SK-MEL-5 (cell line): ENCODE measurements at places on chromosomes 1 and 21.

DNA sequence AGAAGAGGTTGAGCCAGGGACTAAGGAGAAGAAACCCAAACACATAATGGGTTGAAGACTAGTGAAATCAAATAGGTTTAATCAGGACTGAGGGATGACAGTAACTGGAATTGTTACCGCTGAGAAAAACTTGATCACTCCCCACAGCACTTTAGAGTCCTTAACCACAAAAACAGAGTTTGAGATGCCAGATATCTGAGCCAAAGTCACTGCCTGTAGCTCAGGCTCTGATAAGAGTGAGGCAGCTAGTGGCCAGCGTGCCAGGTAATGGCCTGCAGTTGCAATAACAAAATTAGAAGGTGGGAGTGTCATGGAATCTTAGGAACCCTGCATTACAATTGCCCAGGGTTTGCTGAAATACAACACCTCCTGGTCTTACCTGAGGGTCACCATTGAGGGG lies 48.0 kb downstream of the PRKAB2 start:
- no peak for DNase-seq

GRCh38 chr1:59171788-59172187 lies 125.1 kb upstream of the FGGY start:
- no peak for DNase-seq

- peak; percentile 73 for DNase-seq
These were observed 9.2 kb downstream of the RPS6KA1 start for GRCh38 chr1:26538480-26539412.

GRCh38 chr1:115218034-115218405 lies 120.0 kb downstream of the NGF start:
- no peak for DNase-seq

DNA sequence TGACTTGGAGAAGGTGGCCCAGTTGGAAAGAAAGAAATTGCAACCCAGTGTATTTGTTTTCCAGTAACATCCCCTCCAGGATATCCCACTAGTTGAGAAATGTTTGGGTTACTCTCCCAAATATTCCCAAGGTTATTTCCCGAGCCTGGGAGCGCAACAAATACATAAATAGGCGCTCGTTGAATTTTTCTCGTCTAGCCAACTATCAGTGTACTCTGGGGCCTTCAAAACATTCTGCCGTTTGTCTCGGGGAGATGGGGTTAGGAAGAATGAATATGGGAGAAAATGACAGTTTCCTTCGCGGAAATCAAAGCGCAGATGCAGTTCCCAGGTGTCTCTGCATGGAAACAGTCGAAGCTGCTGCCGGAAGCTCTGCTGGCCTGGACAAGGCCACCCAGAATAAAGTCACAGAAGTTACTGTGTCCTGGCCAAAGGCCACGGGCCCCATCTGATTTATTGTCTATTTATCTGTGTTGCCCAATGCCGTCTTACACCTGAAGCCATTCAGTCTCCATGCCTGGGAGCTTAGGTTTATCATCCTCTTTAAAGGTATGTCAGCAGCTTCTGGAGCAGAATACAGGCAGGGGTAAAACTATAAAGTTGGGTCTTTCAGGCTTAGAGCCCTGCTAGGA lies 1.0 kb downstream of the C1orf115 start:
- DNase-seq, result no peak

DNA sequence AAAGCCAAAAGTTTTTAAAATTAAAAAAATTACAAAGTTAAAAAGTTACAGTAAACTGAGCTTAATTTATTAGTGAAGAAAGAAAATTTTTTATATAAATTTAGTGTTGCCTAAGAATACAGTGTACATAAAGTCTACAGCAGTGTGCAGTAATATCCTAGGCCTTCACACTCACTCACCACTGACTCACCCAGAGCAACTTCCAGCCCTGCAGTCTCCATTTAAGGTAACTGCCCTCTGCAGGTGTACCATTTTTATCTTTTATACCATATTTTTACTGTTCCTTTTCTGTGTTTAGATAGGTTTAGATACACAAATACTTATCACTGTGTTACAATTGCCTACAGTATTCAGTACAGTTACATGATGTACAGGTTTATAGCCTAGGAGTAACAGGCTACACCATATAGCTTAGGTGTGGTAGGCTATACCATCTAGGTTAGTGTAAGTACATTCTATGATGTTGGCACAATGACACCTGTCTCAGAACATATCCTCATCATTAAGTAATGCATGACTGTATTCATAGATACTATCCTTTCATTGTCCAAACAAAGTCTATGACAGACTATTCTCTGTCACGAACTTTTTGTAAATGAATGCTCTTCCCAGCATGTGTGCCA lies 78.6 kb upstream of the PBX1 start:
- no peak for DNase-seq

- no peak for DNase-seq
These were observed 48.2 kb upstream of the ADARB1 start for GRCh38 chr21:45026066-45026745.

GRCh38 chr1:167107456-167107855 lies 13.6 kb downstream of the STYXL2 start:
- DNase-seq, result no peak

DNA sequence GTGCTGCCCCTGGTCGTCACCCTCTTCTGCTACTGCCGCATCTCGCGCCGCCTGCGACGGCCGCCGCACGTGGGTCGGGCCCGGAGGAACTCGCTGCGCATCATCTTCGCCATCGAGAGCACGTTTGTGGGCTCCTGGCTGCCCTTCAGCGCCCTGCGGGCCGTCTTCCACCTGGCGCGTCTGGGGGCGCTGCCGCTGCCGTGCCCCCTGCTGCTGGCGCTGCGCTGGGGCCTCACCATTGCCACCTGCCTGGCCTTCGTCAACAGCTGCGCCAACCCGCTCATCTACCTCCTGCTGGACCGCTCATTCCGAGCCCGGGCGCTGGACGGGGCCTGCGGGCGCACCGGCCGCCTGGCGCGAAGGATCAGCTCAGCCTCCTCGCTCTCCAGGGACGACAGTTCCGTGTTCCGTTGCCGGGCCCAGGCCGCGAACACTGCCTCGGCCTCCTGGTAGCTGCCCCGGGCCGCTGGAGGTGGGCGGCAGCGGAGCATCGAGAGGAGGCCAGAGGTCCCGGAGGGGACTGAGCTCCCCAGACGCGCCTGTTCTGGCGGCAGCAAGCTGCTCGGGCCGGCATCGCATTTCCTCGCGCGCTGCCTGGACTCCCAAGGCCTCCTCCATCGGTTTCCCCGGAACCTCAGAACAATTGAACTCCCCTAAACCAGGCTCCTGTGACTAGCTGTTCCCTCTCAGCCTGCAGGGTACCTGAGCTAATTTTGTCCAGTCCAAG lies 1.1 kb downstream of the GPR25 start:
- DNase-seq, result no peak

- no peak for DNase-seq
These were observed 38.8 kb downstream of the ARID1A start for GRCh38 chr1:26734501-26735058.

DNA sequence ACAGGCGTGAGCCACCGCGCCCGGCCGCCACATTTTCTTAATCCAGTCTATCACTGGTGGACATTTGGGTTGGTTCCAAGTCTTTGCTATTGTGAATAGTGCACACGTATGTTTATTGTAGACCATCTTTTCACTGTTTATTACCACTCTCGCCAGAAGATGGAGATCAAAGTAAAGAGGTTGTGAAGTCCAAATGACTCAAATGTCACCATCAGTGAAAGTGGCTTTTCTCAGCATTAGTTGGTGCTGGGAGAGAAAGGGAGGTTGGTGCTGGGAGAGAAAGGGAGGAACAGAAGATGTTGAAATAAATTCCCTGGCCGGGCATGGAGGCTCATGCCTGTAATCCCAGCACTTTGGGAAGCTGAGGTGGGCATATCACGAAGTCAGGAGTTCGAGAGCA lies 10.4 kb upstream of the UHMK1 start:
- no peak for DNase-seq

- DNase-seq, result no peak
These were observed 163.2 kb downstream of the EIF4G3 start for GRCh38 chr1:21013510-21013909.

DNA sequence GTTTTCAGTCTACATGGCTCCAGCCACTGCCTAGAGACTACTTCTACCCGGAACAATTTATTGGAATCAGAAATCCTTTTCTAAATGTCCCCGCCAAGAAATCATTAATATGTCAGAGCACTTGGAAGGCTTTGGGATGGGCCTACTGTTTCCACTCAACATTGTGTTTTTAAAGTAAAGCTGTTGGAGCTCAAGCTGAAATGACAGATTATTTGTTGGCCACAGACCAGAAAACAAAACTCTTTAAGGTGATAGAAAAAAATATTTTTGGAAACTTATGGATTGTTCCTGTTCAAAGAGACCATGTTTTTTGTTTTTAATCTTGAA lies 496 bp downstream of the VPS45 start:
- DNase-seq, result no peak

- no peak for DNase-seq
These were observed 38.9 kb downstream of the ZC3H11B start for GRCh38 chr1:219573960-219574359.

DNA sequence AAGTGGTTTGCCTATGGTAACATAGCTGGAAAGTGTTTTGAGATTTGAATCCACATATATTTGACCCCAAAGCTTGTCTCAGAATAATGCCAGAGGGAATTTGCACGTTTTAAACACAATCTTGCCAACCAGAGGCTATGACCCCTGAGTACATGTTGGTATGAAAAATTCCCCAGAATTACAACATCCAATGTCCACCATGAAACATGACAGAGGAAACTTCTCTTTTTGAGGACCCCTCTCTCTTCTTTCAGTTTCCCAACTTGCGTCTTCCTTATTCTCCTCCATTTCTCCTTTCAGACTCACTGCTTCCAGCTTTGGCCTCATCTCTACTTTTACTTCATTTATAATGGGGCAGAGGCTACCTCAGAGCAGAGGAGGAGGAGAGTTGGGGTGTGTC lies 5.5 kb upstream of the KCNJ9 start:
- DNase-seq, result no peak

DNA sequence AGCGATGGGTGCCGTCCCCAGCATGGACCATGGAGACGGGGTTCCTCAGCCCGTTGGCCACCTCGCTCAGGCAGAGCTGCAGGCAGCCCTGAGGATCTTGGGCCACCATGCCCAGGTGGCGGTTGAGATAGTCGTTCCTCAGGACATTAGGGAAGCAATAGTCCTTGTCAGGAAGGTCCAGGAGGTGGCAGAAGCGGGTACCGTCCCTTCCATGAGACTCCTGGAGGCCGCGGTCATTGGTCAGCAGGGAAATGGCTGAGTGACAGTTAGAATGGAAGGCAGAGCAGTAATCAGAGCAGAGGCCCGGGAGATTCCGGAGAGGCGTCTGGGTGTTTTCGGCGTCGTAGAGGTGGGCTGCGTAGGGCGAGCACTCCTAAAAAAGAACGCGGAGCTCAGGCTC lies 4.1 kb downstream of the HHIPL2 start:
- DNase-seq, result no peak

DNA sequence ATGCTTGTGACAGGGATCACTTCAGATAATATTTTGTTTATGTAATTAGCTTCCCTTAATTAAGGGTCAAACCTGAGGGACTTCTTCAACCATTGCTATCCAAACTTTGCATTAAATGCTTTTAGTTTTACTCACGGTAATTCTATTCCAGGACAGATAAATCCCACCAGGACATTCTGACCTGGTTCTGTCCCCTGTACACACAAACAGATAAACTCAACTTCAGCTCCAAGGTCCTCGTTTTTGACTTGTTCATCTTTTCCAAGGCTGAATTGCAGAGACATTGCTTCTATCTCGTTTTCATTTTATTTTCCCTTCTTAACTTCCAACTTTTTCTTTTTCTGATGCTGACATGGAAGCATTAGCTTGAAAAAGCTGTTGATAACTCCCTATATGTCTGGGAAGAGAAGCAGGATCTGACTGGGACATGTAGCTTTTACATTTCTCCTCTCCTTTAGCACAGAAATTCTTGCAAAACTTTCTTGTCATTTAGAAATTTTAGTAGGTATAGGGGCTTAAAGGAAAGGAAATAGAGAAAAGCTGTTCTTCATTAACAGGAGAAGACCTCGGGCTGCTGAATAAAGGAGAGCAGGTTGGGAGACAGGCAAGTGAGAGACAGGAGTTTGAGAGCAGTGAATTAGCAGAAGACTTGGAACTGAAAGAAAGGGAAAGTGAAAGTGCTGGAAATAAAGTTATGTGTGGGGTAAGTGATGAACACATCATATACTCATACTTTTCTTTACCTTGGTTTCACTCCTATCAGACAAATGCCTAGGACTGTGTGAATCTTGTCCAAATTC lies 231.7 kb upstream of the B3GALT2 start:
- peak; percentile 29 for DNase-seq
